ENCODE measurements at places on chromosomes 11 and 22.

DNA sequence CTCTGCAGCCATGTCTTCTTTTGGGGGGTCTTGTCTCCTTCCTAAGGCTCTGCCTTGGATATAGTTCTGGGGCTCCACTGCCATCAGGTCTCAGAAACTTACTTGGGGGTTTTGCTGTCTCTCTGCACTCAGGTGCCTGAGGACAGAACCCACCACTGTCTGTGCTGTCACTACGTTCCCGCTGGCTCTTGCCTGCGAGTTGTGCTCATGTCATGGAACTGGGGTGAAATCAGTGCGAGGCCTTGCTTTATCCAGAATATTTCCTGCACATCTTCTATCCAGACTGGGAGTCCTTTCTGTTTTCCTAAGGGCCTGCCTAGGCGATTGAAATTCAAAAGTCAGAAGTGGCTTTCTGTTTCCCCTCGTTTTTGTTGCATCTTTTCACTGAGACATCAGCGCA is 6.6 kb upstream of the USP2 start:
- no peak for DNase-seq

- peak; percentile 66 for DNase-seq
Observed at GRCh38 chr11:64787526-64788320, 9.4 kb upstream of the SF1 start.

GRCh38 chr11:119218141-119218878 is 12.2 kb downstream of the CBL start:
- DNase-seq: peak; percentile 47

- no peak for DNase-seq
Observed at GRCh38 chr11:12044799-12045198, 36.4 kb upstream of the DKK3 start.

DNA sequence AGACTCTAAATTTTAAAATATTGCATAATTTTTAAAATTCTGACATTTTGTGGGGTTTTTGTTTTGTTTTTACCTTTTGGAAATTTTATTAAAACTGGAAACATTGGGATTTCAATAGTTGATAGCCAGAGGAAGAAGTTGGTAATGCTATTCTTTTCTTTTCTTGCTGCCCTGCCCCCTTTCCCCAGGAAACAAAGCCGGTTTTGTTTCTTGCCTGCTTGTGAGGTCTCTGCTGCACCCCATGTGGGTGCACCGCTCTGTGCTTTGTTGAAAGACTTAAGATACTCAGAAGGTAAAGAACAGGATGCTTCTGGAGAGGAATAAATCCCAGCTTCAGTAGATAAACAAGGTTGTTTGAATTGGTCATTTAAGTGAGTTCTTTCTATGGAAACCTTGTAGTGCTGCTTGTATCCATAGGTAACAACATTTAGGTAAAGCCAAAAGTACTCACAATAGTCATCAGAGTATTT is 87.5 kb downstream of the YAP1 start:
- no peak for DNase-seq

GRCh38 chr11:70861559-70861958 is 390.8 kb downstream of the SHANK2 start:
- no peak for DNase-seq

DNA sequence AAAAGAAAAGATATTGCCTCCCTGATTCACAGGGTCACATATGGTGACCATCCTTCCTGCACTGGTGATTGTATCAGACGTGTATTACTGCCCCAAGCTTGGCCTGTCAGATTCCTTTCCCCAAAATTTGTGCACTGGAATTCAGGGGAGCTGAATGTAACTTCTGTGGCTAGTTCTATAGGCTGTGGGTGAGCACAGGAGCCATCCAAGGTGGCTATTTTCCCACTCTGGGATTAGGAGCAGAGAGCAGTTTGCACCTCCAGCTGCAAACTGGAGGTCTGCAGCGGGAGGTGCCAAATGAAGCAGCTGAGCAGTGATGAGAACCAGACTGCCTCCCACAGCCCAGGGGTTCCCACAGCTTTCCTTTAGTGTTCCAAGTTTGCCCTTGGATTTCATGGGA is 124.2 kb upstream of the PITPNB start:
- DNase-seq: no peak

DNA sequence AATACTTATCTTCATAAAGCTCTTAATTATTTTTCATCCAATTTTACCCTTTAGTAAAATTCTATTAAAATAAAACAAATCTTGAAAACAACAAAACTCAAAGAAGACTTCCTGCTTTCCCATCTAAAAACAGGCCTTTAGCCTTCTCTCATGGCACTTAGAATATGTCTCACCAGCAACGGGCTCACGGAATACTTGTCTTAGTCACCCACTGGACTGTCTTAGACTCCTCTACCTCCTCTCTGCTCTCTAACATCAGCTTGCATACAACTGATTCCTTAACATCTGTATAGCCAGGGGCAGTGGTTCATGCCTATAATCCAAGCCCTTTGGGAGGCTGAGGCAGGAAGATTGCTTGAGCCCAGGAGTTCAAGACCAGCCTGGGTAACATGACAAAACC is 13.7 kb downstream of the HPS5 start:
- DNase-seq: no peak

DNA sequence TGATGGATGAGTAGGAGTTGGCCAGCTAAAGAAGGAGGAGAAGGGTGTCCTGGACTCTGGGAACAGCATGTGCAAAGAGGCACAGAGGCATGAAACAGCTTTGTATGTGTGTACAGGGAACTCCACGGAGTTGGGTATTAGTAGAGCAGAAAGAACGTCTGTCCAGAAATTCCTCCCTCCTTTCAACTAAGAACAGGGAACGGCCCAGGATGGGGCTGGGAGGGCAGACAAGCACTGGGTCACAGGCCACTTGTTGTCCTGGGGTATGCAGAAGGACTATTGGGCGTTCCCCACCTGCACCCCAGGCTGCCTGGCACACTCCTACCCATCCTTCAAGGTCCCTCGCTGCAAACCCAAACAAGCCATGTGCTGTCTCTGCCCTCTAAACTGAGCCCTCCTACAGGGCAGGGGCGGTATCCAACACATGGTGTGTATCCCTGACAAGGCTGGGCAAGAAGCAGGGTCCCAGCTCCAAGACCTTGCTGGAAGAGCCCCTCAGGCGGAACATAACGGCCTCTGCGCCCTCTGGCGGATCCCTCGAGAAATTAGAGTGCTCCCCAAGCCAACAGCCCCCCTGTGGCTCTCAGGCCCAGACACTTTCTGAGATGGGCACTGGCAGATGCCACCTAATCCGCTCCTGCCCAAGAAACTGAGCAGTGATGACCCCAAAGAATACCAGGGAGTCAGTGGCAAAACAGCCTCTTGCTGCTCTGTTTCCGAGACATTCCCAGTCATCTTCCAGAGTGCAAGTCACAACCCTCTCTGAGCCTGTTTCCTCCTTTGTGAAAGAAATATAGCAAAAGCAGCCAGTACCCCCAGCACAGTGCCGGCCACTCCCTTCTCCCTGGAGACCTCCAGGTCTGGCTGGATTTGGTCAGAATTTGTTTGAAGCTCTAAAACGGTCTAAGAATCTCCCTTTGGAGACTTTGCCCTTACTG is 1.6 kb upstream of the ELFN2 start:
- peak; percentile 59 for DNase-seq

All from stimulated activated CD4-positive, alpha-beta T cell treated with anti-CD3 and anti-CD28 coated beads, Interleukin-4, amount 100 ng/mL, for 24 hours (primary cell).